ENCODE measurements at places on chromosomes 11 and 22. TPM values are rescaled to one million over a fixed set of nuclear protein-coding genes. Genes with fewer than 3 reads are reported as not detected.

DNA sequence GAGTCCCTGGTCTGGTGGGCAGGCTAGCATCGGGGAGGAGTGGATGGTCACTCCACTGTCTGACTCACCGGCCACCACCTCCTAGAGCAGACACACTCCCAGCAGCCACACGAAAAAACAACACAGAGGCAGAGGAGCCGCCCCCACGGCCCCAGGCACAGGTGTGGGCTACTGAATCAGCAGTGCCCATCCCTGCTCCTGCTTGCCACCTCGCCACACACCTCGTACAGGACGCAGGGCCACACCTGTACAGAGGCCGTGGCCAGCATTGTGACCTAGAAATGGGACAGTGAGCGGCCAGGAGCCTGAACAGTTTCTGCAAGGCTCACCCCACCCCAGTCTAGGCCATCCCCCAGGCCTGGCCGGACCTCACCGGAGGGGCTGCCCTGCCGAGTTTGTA lies 14.0 kb downstream of the TRIM29 start:
- DNase-seq = no peak

DNA sequence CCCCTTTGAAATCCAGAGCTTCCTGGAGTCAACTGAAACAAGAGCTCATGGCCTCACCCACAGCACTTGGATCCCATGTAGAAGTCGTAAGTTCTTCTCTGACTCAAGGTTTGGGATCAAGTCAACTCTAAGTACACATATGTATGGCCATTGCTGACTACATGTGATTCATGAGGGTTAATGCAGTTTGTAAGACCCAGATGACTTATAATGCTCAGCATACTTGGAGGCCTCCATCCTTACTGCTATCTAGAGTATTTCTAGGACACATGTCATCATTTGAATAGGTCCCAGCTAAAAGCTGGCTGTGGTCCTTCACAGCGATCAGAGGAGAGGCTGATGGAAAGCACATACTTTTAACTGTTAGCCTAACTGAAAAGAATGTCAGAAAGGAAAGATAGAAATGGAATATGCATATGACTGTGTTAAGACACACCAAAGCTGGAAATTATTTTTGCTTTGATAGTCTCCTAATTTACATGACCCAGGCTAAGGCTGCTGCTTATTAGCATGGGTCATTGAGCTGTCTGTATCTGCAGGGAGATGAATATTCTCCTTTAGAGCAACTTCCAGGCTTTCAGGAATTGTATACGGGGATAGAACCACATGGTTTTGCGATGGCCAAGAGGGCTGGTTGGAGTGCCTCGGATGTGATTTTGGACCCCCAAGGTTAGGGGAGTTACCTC lies 76.3 kb downstream of the NTM start:
- DNase-seq = no peak

- DNase-seq = no peak
Observed at GRCh38 chr11:103070142-103070541, 21.8 kb downstream of the DCUN1D5 start.

- DNase-seq = peak; percentile 80
Observed at GRCh38 chr11:11347592-11347991, 5.5 kb downstream of the CSNK2A3 start.

GRCh38 chr11:74683279-74683871 lies 47.9 kb downstream of the CHRDL2 start:
- no peak for DNase-seq

DNA sequence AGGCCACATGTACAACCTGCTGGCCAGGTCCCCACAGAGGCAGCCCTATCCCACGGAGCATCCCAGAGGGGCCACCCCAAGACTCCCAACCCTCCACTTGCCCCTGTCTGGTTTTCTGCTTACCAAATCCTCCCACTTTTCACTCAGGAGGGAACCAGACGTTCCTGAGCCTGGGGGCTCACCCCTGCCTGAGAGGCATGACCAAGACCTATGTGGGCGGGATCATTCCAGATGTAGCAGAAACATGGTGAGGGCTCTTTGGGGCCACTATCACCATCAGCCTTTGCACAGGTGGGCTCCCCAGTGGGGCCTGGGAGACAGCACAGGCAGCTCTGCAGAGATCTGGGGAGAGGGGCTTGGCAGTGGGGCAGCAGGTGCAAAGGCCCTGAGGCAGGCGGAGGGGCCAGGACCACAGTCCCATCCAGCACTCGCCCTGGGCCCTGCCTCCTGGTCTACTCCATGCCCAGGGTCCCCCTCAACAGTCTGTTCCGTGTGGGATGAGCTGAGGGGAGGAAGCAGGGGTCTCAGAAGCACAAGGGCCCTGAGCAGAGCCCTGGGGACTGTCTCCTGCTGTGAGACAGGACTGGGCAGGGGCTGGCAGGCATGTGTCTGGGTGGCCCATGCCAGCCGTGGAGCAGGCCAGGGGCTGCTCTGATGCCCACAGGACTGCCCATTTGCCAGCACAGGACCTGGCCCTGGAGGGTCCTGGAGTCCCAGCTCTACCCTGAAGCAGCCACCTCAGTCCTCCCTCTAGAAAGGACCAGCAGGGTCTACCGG lies 9.4 kb downstream of the PIM3 start:
- peak; percentile 50 for DNase-seq

DNA sequence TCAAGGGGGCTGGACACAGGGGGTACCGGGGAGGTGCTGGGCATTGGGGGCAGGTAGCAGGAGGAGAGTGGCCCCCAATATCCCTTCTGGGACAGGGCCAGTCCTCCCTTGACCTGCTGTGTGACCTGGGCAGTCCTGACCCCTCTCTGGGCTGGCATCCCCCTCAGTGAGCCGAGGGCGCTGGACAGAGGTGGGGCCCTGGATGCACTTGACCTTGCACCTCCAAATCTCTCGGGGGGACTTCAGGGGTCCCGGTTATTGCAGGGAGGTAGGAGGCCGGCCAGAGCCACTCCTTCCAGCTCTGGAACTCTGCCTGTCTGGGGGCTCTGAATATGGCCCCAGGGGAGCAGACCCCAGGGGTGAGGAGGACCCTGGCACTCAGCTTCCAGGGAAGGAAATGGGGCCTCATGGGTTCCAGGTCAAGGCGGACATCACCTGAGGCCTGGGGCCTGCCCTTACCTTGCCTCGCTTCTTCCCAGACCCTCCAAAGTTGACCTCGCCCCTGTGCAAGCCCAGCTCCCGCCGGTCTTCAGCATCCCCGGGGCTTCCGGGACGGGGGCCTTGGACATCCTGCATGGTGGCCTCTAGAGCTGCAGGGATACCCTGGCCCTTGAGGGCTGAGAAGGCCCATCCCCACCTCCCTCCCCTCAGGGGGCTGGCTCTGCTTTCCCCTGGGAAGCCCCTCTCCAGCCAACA lies 21.7 kb downstream of the TRPM5 start:
- no peak for DNase-seq

DNA sequence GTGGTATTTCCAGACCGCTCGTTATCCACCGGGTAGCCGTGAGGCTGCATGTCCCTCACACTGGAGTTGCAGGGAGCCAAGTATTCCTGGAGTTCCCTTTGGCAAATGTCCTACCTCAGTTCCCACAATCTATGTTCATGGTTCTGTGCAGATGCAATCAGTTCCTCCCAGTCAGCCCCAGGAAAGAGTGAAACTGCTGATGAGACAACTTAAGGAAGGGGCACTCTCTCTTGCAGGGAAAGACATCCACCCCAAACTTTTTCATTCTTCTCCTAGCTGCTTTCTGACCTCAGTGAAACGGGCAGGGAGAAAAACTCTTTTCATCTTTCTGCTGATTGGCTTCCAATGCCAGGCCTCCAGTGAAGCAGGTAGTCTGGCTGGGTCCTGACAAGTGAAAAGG lies 205.1 kb upstream of the TMEM45B start:
- no peak for DNase-seq

DNA sequence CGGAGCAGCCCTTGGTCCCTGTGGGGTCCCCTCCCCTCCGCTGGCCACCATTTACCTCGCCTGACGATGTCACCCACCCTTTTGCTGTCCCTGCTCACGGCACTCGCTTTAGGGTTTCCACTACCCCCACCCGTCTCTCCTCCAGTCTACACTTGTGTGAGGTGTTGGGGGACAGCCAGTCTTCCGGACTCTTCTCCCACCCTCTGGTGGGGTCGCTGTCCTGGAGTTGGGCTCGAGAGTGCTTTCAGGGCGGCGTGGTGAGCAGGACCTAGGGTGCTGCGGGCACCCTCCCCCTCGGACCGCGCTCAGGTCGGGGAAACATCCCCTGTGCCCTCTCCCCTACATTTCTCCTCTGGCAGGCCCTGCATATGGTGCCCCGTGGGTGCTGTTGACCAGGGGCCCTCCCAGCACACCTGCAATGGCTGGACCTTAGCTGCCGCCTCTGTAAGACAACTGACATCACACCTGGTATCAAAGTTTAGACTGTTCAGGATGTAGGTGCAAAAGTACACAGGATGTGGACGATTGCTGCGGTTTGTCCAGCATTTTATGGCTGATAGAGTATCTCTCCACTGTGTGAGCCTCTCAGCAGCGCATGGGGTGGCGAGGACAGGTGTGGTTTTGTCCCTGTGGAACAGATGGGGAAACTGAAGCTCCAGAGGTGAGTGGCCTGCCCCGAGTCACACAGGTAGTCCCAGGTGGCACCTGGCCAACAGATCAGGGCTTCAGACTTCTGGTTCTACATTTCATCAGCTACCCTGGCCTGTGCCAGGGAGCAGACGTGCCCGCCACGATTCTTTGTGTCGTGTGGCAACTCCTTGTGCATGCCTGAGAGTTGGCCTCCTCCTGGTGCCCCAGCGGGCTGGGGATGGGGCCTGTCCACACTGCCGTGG lies 1.2 kb downstream of the GRK2 start:
- DNase-seq = peak; percentile 38

- no peak for DNase-seq
Observed at GRCh38 chr11:91041626-91042025, 818.8 kb upstream of the CHORDC1 start.

DNA sequence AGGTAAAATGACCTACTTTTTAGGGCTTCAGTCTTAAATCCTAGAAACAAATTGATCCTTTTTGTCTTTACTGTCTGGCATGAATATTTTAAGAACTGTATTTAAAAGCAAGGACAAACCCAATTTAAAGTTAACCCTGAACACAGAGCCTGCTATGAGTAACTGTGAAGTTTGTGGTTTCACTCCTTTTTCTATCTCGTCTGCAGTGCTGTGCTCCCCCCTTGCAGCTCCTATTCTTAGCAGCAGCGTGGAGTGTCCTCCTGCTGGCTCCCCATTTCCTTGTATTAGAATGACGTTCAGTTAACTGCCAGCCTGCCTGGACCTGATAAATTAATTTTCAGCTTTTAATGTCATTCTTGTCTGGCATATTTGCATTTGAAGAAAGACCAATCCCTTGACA lies 40.0 kb upstream of the LRRC4C start:
- no peak for DNase-seq

- no peak for DNase-seq
Observed at GRCh38 chr22:37804352-37804880, 3.3 kb upstream of the GCAT start.

DNA sequence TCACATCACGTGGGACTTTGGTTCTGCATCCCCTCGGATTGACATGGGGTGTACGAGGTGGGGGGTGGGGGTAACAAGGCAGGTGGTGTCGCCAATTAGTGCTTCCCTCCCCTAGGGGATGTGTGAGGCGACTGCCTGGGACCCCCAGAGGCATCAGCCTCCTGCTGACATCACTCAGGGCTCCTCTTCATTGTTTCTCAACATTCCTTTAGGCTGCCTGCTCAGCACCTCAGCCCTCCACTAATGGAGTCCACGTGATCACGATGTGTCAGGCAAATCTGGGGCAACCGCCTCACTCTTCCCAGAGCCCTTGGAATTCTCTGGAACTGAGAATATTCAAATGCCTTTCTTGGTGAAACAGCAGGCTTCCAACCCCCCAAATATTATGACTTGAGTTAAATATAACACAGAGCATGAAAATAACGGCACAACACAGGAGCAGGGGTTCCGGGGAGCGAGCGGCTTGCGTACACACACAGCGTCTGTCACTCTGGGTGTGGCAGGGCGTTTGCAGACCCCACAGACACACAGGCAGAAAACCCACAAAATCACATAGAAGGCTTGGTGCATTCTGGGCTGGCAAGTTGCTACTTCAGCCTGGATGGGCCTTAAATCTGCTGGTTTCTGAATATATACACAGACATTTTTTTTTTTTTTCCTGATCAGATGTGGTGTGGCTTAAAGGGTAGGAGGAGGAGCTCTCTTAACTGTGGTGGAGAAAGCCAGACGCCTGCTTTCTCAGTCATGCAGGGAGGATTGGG lies 170.1 kb upstream of the CADM1 start:
- no peak for DNase-seq

DNA sequence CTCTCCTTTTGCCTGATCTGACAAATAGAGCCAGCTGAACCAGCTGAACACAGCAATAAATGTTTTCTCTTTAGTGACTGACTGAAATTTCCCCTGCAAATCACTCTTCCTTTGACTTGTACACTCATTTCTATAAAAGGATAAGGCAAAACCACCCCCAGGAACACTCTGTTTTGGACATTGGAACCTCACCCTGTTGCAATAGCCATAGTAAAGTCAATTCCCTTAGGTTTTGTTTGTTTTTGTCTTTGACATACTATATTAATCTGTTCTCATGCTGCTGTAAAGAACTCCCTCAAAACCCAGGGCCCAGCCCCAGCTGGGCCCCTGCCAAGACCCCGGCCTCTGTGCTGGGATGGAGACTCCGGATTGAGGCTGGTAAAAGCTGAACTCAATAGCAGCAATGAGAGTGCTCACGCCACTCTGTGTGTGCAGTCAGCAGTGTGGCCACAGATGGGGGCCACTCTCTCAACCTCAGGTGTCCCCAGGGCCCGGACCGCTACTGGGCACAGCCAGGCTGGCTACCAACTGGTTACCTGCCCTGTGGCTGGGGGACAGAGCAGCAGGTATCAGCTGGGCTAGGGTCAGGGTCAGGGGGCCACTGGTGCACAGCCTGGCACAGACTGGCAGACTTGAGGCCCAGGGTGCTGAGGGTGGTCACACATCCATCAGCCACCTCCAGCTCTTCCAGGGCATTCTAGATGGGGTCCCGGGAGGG lies 597.4 kb downstream of the LUZP2 start:
- no peak for DNase-seq

DNA sequence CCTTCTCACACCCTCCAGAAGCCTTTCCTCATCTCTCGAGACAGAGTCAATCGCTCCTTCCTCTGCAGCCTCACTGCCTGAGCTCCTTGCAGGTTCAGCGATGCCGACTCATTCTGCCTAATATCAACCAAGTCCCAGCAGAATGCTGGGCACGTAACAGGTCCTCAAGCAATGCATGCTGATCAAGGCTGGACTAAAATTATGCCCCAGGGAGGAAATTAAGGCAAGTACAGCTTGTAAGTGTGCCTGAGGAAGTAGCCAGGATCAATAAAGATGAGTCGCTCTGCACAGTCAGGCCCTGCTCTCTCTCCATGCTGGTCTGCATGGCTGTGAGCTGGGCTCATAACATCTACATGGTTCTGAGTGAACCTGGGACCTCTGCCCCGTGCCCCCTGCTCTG lies 25.6 kb upstream of the NRIP3 start:
- no peak for DNase-seq

- no peak for DNase-seq
Observed at GRCh38 chr22:50277761-50278160, 7.6 kb upstream of the MAPK11 start.

- no peak for DNase-seq
Observed at GRCh38 chr11:19606856-19607655, 105.6 kb upstream of the NAV2 start.

Gene TPH1
- total RNA-seq = 0.15 TPM

Gene CHRNA10
- 0.50 TPM for total RNA-seq

Gene DGAT2
- 18.0 TPM for total RNA-seq

Gene OR52B4
- total RNA-seq = not detected

Gene DCDC1
- 0.14 TPM for total RNA-seq

Gene SYT8
- total RNA-seq = not detected

Gene CCDC34
- 4.4 TPM for total RNA-seq

Gene C11orf16
- total RNA-seq = not detected

All from right cardiac atrium (tissue), 5 donors.